ENCODE measurements at places on chromosomes 1 and 21.

GRCh38 chr1:246165826-246166709 lies 341.0 kb downstream of the SMYD3 start:
- no peak for DNase-seq

DNA sequence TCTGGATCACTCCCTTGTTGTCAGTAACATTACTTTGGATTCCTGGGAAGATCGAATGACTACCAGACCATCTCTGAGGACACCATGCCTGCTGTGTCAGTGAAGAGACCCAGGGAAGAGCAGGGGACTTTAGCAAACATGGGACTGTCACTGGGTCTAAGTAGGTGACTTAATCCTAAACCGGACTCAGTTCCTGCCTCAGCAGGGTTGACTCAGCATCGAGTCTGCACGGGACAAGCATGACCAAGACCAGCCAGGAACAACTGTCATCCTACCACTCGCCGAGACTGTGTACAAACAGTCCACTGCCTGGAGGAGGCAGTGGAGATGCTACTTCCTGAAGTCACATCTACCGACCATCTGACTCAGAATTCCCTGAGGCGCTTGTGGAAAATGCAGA lies 53.2 kb upstream of the RAB4A start:
- DNase-seq: no peak

- DNase-seq: no peak
Measured at GRCh38 chr1:117237726-117238381, 27.1 kb upstream of the VTCN1 start.

GRCh38 chr1:206472886-206473285 lies 2.6 kb downstream of the IKBKE start:
- DNase-seq: no peak

GRCh38 chr1:154749078-154749760 lies 120.9 kb downstream of the KCNN3 start:
- DNase-seq: no peak

DNA sequence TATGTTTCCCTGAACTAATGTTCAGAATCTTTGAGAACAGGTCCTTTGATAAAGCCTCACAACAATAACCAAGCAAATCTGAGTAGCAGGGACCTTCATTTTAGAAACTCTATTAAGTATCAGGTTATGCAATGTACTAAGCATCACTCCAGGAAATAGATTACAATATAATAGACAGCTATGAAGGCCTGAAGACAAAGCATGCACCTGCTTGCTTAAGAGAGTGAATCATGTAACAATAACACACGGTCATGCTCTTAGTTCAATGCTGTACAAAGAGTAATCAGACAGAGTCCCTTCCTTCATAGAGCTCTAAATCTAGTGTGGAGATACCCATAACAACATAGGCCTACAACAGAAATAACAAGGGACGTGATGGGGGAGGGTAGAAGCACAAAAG lies 8.1 kb upstream of the CMPK1 start:
- DNase-seq: no peak

- no peak for DNase-seq
Measured at GRCh38 chr1:114522264-114522575, 11.2 kb upstream of the TRIM33 start.

DNA sequence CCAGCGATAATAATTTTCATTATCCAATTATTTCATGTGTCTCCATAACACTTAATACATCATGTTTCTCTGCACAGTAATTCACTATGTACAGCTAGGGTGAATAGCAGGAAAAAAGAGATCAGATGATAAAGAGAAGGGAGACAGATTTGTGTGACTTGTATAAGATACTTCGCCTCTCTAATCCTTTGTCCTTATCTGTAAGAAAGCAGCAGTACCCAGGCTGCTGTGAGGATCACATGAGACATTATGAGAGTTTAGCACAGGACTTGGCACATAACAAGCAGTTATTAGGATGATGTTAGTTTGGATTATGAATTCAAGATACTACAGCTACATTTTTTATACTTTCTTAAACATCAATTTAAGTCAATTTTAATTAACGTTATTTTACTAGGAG lies 6.3 kb downstream of the ERG start:
- DNase-seq: no peak

GRCh38 chr1:8965121-8965820 lies 19.6 kb downstream of the CA6 start:
- no peak for DNase-seq

DNA sequence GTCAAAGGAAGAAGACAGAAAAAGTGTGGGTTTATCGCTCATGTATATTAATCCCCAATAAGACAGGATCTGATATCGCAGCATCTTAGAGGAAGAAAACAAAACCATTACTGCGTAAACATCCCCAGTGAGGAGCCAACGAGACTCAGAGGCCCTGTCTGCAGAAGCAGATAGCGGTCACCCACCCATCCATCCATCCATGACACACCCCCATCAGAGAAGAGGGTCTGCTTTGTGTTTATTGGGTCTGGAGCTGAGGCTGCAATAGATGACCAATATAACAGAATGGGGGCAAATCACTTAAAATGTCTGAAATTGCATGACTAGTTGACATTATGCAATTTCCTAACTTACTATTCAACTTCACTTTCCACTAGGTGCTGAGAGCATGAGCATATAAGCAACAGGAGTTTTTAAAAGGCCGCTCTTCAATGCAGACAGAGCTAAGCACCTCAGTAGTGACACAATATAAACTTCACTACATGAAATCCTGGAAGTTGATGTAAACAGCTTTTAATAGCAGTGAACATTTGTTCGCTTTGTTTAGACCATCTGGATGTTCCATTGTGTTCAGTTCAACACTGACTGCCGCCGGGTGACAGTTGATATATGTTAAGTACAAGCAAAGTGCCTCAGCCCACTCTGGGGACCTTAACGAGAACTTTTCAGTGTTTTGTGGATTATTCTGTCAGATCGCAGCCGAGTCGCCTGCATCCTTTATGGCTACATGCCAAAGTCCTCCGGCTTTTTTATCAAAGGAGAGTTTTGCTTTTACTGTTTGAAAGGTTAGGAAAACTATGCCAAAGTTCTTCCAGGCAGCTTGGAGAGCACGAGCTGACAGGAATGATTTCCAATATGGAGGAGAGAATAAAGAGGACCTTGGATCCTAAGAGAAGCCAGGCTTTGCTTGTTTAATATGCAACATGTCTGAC lies 167.5 kb downstream of the ZNF281 start:
- DNase-seq: no peak

DNA sequence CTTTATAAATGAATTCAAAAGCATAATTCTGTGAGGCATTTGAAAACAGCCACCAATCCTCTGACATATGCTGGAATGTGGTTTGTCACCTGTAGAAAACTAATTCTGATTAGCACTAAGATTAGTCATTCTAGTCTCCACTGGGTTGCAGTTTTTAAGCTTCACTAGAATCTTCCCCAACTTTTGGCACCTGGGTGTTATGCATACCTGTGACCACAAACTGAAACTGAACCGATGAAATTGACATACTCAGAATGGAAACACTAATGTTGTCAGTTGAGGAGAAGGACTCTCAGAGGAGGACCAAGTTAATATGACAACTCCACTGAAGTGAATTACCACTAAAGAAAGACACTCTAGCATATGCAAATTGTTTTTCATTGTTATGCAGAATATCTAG lies 285.8 kb upstream of the NEGR1 start:
- no peak for DNase-seq

- DNase-seq: no peak
Measured at GRCh38 chr1:206460836-206461426, 9.3 kb upstream of the IKBKE start.

DNA sequence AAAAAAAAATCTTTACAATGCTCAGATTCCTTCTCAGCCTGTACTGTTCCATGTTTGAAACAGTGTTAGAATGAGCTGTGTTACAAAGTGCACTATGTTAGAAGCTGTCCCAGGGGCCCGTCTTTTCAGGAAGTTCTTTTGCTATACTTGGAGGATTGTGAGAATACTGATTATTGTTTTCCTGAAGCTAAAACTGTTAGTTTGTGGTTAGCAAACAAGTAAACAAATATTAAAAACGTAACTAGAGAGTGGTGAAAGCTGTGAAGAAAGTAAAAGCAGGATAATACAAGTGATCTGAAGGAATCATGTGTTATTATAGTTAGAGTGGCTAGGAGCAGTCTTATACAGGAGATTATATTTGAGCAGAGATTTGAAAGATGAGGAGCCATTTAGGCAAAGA lies 35.6 kb downstream of the CAMSAP2 start:
- no peak for DNase-seq

- DNase-seq: no peak
Measured at GRCh38 chr1:213014642-213015041, 1.0 kb downstream of the ANGEL2 start.

DNA sequence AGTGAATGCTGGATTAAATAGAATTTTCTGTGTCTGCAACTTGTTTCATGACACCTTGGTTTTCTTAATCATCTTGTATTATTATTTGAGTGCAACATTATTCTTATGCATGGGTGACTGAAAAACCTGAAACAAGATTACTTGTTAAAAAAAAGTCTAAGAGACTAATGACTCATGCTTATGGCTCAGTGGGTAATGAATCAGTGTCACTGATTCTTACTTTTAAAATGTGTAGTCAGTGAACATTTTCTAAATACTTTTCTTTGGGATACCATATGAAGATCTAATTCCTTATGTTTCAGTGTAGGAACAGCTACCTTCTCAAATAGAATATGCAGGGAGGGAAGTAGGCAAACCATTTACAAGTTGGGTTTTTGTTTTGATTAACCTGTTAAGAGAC lies 65.5 kb downstream of the PRKAA2 start:
- DNase-seq: no peak

DNA sequence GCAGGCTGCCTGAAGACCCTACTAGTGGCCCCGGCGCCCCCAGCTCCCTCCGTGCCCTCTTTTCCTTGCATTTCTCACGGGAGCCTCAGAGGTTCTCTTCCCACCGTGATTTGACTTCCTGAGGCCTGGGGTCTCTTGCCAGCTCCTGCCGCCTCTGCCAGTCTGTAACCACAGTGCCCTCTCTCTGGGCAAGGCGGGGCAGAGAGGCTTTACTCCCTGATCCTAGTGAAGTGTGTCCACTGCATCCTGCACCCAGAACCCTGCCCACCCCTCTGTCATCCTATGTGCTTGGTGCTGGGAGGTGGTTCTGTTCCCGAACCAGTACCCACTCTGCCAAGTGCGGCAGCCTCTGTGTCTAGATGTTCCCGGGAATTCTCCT lies 2.4 kb downstream of the ESPN start:
- DNase-seq: no peak

GRCh38 chr1:190754666-190755065 lies 277.0 kb upstream of the BRINP3 start:
- no peak for DNase-seq

GRCh38 chr1:221736714-221737113 lies 5.2 kb downstream of the DUSP10 start:
- no peak for DNase-seq

DNA sequence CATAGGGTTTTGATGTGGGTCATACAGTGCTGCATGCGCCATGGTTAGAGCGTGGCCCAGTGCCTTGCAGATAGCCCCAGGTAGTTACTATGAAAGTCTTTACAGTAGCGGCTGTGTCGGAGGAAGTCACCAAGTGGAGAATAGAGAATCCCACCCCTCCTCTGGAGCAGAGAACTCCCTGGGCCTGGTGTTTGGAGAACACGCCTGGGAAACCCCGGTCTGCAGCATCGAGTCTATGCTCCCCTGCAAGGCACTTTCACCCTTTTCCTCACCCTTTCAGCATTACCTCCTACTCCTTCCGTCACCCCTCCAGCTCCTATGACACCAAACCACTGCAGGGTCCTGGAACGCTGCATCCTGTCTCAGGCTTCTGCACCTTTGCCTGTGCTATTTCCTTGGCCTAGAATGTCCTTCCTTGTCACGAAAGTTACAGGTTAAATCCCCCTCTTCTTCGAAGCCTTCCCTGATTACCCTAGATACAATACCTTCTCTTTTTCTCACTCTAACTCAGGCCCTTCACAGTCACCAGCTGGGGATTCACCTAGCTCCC lies 2.7 kb upstream of the SLC1A7 start:
- no peak for DNase-seq

GRCh38 chr1:115301438-115302020 lies 36.5 kb downstream of the NGF start:
- no peak for DNase-seq

GRCh38 chr1:187413405-187414169 lies 584.8 kb downstream of the PLA2G4A start:
- DNase-seq: no peak

DNA sequence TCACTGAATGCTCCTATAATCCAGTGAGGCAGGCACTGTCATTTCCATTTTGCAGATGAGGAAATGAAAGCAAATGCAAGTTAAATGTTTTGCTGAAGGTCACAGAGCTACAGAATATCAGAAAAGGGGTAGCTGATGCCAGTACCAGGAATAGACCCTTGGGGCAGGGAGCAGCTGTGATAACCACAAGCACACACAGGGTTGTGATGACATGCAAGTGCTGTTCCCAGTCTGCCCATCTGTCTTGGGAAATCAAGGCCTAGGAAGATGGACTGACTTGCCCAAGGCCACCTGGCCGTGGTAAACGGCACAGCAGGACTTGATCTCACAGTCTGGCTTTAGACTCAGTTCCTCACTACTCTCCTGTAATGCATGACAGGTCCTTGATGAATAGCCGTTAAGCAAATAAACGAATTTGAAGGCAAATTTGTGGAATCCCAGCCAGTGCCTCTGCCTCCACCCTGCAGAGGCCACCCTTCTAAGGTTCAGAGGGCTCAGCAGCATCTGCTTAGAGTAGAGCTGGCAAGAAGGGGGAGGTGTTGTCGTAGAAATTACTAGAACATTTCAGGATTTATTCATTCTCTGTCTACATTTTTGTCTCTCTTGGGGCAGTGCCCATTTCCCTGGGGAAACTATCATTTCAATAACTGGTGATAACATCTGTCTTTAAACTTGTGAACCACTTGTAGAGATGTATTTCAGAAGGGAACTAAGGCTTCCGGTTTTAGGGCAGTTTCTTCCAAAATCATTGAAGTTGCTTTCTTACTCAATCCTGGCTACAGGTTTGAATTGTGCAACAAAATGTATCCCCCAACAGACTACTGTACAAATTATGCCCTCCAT lies 53.2 kb upstream of the MRPS6 start:
- no peak for DNase-seq

DNA sequence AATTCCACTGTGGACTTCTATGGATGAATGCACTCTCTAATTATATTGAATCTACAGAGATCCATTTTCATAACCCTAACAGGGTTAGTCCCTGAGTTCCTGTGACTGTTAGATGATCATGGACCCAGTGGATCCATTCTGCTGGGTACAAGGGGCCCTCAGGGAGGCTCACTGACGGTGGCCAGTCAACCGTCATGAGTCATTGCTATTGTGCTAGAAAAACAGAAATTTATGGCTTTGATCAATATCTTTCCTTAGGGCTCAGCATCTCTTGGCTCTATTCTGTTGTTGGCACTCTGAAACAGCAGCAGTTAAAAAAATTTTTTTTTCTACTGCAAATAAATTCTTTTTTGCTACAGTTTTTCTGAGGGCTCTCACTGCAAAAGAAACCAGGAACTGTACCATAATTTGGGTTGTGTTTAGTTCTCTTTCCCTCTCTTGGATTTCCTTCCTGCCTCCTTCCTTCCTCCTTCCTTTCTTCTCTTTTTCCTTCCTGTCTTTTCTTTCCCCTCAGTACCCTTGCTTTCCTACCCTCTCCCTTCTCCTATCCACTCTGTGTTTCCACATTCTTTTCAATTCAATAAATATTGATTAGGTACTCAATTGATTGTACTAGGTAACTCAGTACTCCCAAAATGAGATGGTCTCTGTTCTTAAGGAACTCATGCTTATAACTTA lies 49.5 kb downstream of the UTP25 start:
- DNase-seq: no peak
